ENCODE measurements at places on chromosomes 11 and 22.

- DNase-seq: no peak
- H3K4me1 ChIP-seq: no peaks in the 10 kb centered on the region
- H3K4me3 ChIP-seq: no peak overlapping the region
These were observed 116.0 kb upstream of the TIMP3 start for GRCh38 chr22:32685512-32685911.

GRCh38 chr22:29641042-29641699 is 37.7 kb downstream of the NF2 start:
- peaks cover 14% of the 10 kb centered on the region for H3K36me3 ChIP-seq
- no peaks in the 10 kb centered on the region for H3K4me1 ChIP-seq
- H3K4me3 ChIP-seq: no peak overlapping the region
- no peaks in the 10 kb centered on the region for H3K27me3 ChIP-seq

- no peak for DNase-seq
- no peak overlapping the region for H3K27ac ChIP-seq
- H3K27me3 ChIP-seq: no peaks in the 10 kb centered on the region
- H3K36me3 ChIP-seq: no peaks in the 10 kb centered on the region
These were observed 6.3 kb downstream of the NXPE2 start for GRCh38 chr11:114684636-114685035.

GRCh38 chr11:65842144-65842543 is 8.4 kb downstream of the SNX32 start:
- no peak for DNase-seq
- H3K4me3 ChIP-seq: no peak overlapping the region
- H3K27me3 ChIP-seq: no peaks in the 10 kb centered on the region

DNA sequence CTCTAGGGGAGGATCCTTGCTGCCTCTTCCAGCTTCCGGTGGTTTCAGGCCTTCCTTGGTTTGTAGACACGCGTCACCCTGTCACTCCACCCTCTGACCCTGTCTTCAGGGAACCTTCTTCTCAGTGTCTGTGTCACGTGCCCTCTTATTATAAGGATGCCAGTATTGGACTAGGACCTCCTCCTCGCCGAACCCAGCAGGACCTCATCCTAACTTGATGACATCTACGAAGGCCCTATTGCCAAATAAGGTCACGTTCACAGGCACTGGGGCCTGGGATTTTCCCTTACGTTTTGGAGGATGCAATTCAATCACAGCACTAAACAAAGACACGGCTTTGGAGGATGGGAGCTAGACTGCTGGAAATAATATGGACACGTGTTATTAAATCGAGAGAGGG is 408.7 kb downstream of the BRD1 start:
- no peak overlapping the region for H3K4me3 ChIP-seq
- peaks cover 2% of the 10 kb centered on the region for H3K4me1 ChIP-seq
- H3K36me3 ChIP-seq: no peaks in the 10 kb centered on the region
- H3K27me3 ChIP-seq: no peaks in the 10 kb centered on the region

DNA sequence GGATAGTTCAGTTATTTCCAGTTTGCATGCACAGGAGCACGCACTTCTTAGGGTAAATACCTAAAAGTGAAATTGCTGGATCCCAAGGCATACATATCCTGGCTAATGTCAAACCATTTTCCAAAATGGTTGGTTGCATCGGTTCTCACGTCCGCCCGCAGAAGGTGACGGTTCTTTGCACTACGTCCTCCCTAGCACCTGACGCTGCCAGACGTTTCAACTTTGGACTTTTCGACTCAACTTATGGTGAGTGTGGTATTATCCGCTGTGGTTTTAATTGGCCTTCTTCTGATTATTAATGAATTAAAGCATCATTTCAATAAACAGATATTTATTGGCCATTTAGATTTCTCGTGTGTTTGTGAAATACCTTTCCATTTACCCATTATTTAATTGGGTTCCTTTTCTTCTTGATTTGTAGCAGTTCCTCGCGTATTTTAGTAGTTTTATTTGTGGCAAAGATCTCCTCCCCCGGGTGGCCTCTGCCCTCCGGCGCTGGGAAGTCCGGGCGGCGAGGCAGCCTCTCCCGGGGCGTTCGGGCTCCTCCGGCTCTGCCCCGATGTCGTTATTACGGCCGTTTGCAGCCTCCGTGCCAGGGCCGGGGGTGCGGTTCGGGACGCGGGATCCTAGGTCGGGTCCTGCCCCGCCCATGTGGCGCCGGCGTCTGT is at the start of gene JHY:
JHY (plus strand) TSS at position 571 of the 668 bp plus-strand sequence. CDS start 3,091 bp downstream, outside the sequence.
- no peak for DNase-seq
- H3K27ac ChIP-seq: no peak within 1 kb of the TSS
- H3K36me3 ChIP-seq: no peaks in the 10 kb centered on the region

DNA sequence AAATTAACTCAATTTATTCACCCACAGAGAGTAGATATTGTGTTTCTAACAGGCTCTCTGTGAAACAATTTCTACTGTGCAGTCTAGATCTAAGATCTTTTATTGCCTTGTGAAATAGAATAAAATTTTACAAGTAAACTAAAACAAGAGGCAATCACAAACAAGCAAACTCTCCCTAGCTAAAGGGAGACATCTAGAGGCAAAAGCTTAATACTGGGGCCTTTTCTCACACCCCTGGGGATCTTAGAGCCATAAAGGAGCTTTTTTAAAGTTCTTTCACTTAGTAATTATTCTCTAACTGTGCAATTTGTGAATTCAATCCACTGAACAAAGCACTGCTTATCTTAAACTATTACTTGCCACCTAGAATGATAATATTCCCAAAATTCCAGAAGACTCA is 19.7 kb downstream of the ALG9 start:
- H3K4me3 ChIP-seq: no peak overlapping the region
- no peaks in the 10 kb centered on the region for H3K36me3 ChIP-seq
- no peaks in the 10 kb centered on the region for H3K4me1 ChIP-seq
- H3K27me3 ChIP-seq: no peaks in the 10 kb centered on the region
- H3K27ac ChIP-seq: no peak overlapping the region
- DNase-seq: no peak

DNA sequence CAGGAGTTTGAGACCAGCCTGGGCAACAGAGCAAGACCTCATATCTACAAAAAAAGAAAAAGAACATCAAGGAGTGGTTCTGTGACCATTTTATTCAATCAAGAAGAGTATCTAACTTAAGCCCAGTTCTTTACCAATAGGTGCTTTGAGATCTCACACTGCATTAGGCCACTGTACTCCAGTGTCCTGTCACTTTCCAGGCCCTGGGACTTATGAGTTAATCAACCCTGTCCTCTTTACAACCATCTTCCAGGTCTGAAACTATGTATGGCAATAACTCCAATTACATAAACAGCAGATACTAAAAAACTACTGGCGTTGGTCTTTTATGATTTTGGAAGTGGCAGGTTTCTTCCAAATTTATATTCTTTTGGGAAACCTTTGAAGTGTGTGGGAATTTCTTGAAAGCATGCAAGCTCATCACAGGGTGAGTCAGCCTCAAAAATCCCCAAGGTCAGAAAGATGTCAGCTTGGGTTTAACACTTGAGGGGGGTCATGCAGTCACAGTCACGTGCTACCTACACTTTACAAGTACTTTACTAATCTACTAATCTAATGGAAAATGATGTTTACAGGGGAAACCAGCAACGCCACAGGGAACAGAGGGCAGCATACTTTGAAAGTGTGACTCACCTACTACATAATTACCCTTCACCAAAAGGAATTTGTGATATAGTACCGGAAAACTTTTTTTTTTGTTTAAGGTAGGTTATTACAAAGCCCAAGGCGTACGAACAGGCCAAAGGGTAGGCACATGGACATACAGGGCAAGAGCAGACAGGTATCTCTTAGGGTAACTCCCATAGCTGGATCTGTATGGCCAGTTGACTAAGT is 15.6 kb downstream of the PISD start:
- H3K4me1 ChIP-seq: no peaks in the 10 kb centered on the region
- no peak overlapping the region for H3K27ac ChIP-seq
- no peaks in the 10 kb centered on the region for H3K27me3 ChIP-seq
- DNase-seq: no peak
